ENCODE measurements at places on chromosomes 2 and 18.

DNA sequence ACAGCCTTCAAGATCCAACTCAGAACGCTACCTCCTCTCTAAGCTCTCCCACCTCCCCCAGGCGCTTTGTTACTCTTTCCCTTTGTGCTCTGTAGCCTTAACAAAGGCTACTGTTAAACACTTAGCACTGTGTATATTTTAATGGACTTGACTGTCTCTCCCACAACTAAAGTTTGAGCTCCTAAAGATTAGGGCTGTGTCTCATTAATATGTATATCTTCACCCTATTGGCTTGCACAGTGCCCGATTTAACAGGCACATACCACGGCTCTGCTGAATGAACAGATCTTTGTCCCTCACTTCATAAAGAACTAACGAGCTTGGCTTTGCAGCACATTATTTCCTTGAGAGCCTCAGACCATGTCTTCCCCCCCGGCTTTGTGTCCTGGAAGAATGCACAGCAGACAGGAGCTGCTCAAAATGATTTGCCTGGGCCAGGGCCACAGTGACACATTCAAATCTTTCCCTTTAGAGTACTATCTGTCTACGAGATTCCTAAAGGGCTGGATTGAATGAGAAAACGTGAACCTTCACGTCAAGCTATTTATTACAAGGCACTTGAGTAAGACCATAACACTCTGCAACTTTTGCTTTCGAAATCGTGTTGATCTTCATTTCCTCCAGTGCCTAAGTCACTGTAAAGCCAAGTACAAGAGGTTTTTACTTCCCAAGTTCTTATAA, 22.1 kb downstream of the ABHD3 start:
- no peak for DNase-seq

DNA sequence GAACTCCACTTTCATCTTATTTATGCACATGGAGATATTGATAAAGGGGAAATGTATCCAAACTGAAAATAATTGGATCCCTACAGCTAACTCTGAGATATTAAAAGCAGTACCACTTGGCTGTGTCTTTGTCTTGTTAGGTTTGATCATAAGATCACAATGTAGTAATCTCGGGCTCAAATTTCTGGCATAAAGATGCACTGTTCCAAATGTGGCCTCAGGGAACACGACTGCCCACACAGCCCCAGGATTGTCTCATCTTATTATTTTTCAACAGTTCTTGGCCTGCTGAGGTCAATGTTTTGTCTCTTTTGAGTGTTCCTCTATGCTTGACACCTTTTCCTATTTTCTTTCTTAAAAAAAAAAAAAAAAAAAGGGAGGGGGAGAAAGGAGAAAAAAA, 114.1 kb downstream of the GBX2 start:
- DNase-seq, result no peak

DNA sequence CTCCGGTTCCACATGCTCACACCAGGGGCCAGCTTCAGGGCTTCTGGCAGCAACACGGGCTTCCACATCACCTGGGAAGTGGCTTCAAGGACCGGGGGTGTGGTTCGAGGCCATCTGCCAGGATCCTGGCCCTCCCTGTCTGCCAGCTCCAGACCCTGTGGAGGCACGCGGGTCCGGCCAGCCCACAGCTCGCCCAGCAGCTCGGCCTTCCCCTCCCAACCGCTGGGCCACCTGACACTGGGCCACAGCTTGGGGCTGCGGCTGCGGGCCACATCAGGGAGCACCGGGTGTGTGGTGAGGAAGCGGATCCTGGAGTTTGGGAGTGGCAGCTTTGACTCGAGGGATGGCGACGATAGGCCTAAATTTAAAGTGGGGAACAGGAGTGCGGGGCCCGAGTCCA, 7.0 kb downstream of the C2orf81 start:
- DNase-seq, result peak; percentile 31

DNA sequence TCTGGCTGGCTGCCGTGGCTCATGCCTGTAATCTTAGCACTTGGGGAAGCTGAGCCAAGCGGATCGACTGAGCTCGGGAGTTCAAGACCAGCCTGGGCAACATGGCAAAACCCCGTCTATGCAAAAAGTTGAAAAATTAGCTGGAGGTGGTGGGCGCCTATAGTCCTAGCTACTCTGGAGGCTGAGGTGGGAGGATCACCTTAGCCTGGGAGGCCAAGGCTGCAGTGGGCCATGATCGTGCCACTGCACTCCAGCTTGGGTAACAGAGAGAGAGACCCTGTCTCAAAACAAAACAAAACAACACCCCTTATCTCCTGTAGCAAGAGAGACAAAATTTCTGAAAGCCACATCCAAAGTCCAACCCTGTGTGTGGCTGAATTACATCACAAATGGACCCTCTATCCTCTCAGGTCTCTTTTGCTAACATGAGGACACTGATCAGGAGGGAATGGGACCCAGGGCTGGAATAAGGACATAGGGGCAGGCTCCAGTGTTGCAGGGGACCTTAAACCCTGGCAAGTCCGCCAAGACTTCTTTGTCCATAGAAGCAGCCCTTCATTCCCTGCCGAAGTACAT, 64.8 kb downstream of the PSMG2 start:
- DNase-seq, result no peak

DNA sequence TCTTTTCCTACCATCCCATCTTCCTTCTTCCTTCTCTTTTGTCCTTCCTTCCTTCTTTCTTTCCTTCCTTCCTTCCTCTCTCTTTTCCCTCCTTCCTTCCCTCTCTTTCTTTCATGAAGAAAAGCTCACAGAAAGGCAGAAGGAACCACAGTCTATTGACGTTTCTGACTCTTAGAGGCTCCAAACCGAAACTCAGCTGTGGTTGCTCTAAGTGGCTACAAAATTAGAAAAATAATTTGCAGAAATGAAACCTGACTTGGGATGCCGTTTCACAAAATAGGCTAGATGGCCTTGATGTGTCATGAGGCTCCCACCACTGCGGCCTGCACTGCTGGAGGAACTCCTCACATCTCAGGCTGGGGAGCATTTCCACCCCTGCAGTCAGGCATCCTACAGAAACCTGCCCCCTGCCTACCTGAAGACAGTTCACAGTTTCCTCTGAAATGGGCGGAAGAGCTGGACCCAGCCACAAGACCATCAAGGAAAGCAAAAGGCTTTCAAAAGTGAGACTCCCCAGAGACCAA, 165.6 kb downstream of the SMAD7 start:
- no peak for DNase-seq

GRCh38 chr18:67145586-67146292, 370.8 kb downstream of the DSEL start:
- DNase-seq, result no peak

DNA sequence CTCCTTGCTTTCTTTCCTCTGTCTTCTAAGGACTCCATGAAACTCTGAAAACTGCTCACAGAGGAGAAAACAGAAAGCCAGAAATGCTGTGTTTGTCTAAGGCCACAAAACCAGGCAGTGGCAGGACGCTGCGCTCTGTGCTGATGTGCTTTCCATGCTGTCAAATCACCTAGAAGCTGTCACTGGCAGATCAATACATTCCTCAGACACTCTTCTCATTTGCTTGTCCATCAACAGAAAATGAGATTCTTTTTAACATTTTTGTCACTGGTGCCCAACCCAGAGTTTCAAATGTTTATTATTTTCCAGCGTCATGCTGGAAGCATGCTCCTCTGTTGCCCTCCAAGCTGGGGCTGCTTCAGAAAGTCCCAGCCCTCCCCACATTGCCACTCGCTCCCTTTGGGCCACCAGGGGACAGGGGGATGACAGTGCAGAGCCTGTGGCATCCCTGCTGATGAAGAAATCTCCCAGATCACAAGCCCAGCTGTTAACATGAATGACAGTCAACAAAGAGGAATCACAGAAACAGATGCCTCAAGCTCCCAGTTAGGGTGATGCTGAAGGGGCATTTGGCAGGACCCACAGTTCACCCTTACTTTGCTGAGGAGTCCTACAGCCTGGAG, 117.5 kb upstream of the MEIS1 start:
- DNase-seq, result no peak

DNA sequence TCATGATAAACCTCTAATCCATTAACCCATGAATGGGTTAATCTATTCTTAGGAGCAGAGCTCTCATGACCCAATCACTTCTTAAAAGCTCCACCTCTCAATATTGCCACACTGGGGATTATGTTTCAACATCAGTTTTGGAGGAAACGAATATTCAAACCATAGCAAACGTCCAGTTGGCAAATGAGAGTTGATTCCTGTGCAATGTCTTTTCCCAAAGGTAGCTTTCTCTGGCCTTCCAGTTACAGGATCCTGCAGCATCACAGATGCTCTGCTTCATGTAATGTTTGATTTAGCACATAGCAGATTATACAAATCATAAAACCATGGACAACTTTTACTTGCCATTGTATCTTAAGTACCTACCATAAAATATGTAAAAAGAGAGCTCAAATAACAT, 481.0 kb downstream of the TNS1 start:
- no peak for DNase-seq

GRCh38 chr18:45556222-45556621, 59.1 kb upstream of the SLC14A2 start:
- no peak for DNase-seq

DNA sequence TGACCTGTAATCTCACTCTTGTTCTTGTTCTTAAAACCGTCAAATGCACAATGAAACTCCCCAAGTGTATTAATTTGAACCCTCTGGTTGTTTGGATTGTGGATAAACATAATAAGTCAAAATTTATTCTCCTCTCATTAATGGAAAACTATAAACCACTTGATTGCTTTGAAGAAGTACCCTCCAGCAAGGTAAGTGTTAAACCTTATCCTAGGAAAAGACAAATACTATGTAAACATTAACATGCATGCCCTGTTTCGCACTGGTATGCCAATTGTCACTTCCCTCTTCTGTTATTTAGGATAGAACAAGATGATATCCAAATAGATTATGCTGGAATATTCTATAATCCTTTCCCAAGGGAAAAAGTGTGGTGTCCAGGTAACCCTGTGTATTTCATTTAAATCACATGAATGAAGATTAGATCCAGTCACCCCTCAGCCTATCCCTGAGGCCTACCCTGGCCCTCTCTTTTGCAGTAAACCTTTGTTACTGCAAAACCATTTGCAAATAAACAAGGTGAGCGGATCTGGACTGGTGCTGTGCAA, 1.3 kb downstream of the ADI1 start:
- peak; percentile 15 for DNase-seq

- DNase-seq, result no peak
Observed at GRCh38 chr2:74522516-74522915, 3.5 kb downstream of the DQX1 start.

DNA sequence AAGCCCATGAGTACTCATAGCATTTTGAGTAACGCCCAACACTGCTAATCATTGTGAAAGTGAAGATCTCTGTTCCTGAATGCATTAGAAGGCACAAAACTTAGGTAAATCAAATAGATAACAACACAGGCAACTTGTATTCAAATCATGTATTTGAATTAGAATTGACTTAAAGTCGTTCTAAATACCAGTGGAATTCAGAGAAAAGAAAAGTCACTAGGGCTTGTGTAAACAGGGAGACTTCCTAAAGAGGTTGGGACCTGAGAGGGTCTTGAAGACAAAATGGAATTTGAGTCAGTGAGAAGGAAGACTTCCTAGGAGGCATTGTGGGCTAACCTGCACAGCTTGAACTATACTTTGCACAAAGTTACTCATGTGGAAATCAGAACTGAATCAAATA, 127.2 kb downstream of the CTNNA2 start:
- DNase-seq, result no peak

GRCh38 chr18:70423988-70424387, 135.1 kb downstream of the SOCS6 start:
- DNase-seq, result no peak

- DNase-seq, result no peak
Observed at GRCh38 chr2:173119944-173120343, 44.3 kb downstream of the MAP3K20 start.

- DNase-seq, result no peak
Observed at GRCh38 chr18:21330122-21330701, 88.2 kb downstream of the GREB1L start.

- no peak for DNase-seq
Observed at GRCh38 chr2:125450092-125450491, 1205.9 kb upstream of the GYPC start.

DNA sequence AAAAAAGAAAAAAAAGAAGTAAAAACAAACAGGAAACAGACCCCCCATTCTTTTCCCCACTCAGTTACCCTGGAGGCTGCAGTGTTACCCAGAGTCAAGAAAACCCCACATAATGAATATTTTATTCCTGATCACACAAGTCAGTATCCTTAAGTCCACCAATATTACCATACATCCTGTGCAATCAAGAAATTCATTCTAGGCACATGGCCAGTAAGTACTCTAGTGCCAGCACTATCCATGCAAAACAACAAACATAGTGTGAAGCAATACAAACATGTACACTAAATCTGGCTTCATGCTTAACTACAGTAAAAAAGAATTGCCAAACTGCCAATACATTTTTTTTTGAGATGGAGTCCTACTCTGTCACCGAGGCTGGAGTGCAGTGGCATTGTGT, 111.6 kb downstream of the FAM168B start:
- no peak for DNase-seq

GRCh38 chr2:199456383-199457146, 1.2 kb downstream of the SATB2 start:
- DNase-seq, result peak; percentile 14

GRCh38 chr18:9862686-9863085, 23.1 kb upstream of the TXNDC2 start:
- no peak for DNase-seq

- no peak for DNase-seq
Observed at GRCh38 chr18:48160622-48161021, 230.2 kb upstream of the SMAD2 start.

DNA sequence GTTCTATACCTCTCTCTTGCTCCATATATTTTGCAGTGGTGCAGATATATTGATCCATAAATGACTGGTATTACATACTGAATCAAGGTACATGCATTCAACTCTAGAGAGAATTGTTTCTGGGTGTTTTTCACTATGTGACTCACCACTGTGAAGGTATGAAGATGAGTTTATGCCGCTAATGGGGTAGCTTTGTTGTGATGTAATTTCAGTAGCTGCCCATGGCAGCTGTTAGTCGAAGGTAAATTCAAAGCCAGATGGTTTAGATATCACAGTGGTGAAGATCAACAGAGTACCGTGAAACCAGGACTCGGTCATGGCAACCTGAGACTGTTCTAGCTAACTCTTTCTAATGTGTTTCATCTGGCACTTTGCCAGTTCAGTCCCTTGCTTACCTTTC, 50.4 kb downstream of the PKP4 start:
- DNase-seq, result no peak

GRCh38 chr2:15732341-15733077, 140.8 kb downstream of the DDX1 start:
- DNase-seq, result no peak

GRCh38 chr2:42050010-42050702, 2.3 kb downstream of the PKDCC start:
- no peak for DNase-seq

GRCh38 chr2:85421260-85422071, 3.0 kb downstream of the SH2D6 start:
- DNase-seq, result no peak

DNA sequence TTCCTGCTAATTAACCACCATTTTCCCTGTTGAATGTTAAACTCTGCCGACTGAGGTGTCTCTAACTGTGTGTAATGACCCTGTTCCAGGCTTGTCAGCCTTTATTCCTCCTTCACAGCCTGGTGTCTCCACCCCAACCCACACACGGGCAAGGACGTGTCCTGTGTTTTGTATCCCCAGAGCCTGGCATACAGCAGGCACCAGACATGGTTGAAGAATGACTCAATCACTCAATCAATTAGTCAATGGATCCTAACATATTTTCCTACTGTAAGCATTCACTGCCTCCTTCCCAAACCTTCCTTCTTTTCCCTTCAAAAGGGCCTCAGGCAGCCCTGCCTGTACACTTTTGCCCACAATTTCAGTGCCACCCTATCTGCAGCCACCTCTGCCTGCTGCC, 2.7 kb upstream of the TNS1 start:
- DNase-seq, result no peak
